Activated T-cell treated with anti-CD3 and anti-CD28 coated beads, Interleukin-2, amount 50 U/mL, for 72 hours (primary cell): ENCODE measurements at places on chromosomes 1 and 21. TPM values are rescaled to one million over a fixed set of nuclear protein-coding genes. Genes with fewer than 3 reads are reported as not detected.

The SHISA4 gene
- 0.97 TPM for total RNA-seq

DNA sequence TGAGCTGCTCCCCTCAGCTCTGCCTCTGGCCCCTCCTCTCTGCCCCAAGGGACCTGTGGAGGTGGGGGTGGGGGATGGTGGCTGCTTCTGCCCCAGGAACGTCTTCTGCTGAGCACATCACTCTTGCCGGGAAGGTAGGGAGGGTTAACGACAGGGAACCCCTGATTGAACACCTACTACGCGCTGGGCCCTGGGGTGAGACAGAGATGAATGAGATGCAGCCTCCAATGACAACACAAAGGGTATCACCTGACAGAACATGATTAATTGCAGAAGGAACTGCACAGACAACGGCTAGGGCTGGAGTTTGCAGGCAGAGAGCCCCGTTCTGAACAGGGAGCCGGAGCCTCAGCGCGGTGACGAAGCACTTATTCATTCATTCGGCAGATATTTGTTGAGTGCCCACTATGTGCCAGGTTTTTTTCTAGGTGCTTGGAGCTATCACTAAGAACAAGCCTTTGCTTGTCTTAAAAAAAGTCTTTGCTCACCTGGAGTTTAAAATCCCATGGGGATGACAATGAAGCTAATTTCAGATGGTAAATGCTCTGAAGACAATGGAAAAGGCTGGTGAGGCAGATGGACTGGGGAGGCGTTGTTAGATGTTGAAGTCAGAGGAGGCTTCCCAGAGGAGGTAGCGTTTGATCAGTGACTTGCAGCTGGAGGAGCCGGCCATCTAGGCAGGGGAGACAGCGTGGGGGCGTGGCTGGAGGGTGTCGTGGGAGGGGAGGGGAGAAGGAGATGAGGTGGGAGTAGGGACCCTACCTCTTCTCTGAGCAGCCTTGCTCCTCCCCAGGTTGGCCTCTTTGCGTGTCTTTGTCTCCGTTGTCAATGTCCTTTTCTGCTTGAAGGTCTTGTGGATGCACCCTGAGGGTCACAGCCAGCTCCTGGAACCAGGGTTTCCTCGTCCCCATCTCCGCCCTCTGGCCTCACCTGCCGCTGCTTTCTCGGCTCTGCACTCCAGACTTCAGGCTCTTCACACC is 103.1 kb upstream of the CSF3R start:
- no peak for DNase-seq

GRCh38 chr1:27000090-27000816 is 6.8 kb downstream of the TRNP1 start:
- DNase-seq: no peak

GRCh38 chr1:29709704-29710280 is 473.5 kb downstream of the PTPRU start:
- peak; percentile 18 for DNase-seq

GRCh38 chr1:170241266-170241851 is 95.6 kb downstream of the NTMT2 start:
- DNase-seq: no peak
